ENCODE measurements at places on chromosomes 11 and 22. TPM values are rescaled to one million over a fixed set of nuclear protein-coding genes. Genes with fewer than 3 reads are reported as not detected.

DNA sequence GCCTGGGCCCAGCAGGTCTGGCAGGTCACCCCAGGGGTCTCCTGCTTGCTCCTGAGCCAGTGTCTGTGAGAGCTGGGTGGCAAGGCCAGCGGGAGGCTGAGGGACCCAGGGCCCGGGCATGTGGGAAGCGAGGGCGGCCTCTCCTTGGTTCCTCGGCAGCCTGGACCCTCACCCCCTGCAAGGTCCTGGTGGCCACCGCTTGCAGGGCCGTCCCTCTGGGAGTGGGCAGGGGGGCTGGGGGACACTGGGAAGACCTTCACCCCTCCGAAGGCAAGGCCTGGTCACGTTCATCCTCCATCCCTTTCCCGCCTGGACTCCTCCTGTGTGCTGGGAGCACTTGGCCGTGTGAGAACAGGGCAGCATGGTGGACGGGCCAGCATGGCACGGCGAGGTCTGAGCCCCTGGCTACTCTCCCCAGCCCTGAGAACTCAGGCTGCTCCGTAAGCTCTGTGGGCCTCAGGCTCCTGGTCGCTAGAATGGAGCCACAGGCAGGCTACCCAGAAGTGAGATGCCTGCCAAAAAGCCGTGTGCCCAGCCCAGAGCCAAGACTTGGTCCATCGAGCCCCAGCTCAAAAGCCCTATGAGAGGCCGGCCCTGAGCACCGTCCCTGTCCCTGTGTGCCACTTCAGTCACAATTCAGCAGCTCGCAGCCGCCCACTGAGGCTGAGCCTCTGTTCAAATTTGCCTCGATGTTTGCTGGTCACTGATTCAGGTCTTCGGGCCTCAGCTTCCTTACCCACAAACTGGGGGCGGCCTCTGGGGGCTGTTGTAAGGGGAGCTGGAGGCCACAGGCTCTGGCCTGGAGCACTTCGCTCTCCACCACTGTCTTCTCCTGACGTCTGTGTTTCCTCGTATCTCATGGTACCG is 45.0 kb downstream of the IGLL1 start:
- no peak for DNase-seq

- DNase-seq, result peak; percentile 59
Measured at GRCh38 chr22:49962012-49962750, 1.6 kb downstream of the PIM3 start.

WT1 gene
- 8.5 TPM for total RNA-seq

- no peak for DNase-seq
Measured at GRCh38 chr11:11230087-11230486, 123.0 kb downstream of the CSNK2A3 start.

DNA sequence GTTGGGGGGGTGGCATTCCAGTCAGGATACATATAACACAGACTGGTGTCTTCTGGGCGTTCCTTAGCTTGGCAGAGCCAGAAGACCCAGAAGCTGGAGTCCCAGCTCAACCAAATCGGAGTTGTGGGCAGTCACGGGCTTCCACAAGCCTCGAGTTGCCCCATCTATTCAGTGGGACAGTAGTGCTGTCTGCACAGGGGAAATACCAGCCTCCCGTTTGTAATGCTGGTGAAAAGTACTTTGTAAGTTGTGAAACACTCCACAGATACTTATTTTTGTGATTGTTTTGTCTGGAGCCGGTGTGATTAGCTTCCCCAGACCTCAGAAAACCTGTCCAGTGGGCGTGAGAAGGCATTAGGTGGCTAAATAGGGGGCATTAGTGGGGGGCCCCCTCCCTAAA is 13.6 kb downstream of the DGKZ start:
- no peak for DNase-seq

DNA sequence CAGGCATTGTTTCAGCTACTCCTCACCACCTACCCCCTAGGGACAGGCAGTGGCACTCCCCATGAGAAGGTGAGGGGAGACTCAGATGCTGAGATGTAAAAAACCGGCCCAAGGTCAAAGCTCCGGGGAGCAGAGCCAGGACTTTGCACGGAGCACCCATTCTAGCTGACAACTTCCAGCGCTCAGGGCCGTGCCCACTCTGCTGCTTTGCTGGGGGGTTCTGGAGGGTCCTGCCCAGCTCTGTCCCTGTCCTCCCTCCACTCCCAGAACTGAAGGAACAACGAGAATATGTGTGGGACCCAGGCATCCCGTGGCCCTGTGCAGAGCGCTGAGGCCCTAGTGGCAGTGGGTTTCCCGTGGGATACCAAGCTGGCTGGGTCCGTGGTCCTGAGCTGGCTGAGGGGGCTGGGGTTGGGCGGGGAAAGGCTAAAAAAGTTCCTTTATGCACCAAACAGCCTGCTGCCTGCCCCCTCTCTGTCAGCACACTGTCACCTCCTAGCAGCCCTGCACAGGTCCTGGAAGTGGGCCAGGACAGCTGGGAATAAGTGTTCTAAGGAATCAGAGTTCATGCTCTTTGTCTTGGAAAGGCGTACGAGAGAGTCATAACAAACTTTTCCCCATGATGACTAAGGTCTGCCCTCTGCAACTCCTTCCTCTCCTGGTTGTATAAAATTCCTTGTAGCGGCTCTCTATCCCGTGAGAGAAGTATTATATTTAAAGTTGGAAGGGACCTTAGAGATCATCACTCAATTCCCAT is 1.9 kb downstream of the MS4A10 start:
- DNase-seq, result peak; percentile 7

DNA sequence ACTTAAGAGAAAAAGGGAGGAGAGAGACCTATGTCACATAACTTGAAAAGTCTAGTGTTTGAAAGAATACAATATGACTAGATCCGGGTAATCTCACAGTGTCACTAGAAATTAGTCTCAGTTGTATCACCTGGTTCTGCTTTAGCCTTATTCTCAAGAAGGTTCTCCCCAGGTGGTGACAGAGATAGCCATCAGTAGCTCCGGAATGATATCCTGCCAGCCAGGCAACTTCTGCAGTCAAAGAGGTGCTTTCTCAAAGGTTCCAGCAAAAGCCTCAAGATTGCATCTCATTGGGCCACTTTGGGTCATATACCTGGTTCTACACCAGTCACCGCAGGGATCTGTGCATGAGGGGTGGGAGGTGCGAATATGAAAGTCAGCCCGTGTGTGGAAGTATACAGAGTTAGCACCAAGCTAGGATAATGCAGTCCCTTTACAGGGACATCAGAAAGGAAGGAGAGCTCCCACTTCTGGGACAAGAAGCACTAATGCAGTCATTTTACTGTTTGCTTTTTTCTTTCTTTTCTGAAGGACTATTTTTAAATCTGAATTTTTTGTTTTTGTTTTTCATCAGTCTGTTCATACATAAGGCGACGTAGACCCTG is 61.1 kb downstream of the CYB5R2 start:
- no peak for DNase-seq

HSPB2 gene
- 0.21 TPM for total RNA-seq

DSCAML1 gene
- 0.21 TPM for total RNA-seq

- DNase-seq, result no peak
Measured at GRCh38 chr11:47186076-47186699, at the start of gene PACSIN3. Gene PACSIN3 (minus strand): TSS chr11:47186434. CDS start chr11:47182727, 3,707 bp downstream.

RTN4RL2 gene
- 0.48 TPM for total RNA-seq

FUT4 gene
- 13.4 TPM for total RNA-seq

PNPLA5 gene
- not detected for total RNA-seq

GRCh38 chr11:127651175-127651887 is 650.8 kb upstream of the KIRREL3 start:
- peak; percentile 77 for DNase-seq

GRCh38 chr11:20114588-20114987 is 45.7 kb downstream of the DBX1 start:
- no peak for DNase-seq

ROM1 gene
- 1.4 TPM for total RNA-seq

GRCh38 chr22:23762842-23763578 is at the start of gene C22orf15:
Gene C22orf15 (plus strand): TSS chr22:23762990. CDS start chr22:23763307, 317 bp downstream.
- DNase-seq, result no peak

OR51B5 gene
- not detected for total RNA-seq

- DNase-seq, result no peak
Measured at GRCh38 chr11:8360086-8360828, 96.6 kb upstream of the LMO1 start.

GRCh38 chr22:30275625-30276024 is 9.0 kb upstream of the OSM start:
- DNase-seq, result no peak

DNA sequence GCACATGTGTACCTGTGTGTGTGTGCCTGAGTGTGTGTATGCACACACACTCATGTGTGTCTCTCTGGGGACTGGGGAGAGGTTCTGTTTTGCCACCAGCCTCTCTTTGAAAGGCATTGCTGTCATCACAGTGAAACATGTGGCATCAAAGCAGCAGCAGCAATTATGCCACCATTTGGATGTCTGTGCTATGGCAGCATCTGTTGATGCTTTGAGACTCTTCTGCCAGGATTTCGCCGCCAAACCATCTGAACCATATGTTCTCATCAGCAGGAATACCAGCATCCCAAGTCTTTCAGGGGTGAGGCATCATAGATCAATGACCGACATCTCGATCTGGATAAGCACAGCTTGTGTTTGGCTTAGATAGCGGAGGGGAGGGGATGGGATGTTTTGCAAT is 168.6 kb downstream of the FAT3 start:
- DNase-seq, result no peak

RAC2 gene
- 24.0 TPM for total RNA-seq

GRCh38 chr22:48942698-48943566 is 884.7 kb downstream of the BRD1 start:
- no peak for DNase-seq

GRCh38 chr22:28413612-28414399 is 265.8 kb downstream of the TTC28 start:
- DNase-seq, result no peak

- DNase-seq, result no peak
Measured at GRCh38 chr11:5398936-5399335, 15.3 kb downstream of the OR51M1 start.

SCN4B gene
- 0.41 TPM for total RNA-seq

DNA sequence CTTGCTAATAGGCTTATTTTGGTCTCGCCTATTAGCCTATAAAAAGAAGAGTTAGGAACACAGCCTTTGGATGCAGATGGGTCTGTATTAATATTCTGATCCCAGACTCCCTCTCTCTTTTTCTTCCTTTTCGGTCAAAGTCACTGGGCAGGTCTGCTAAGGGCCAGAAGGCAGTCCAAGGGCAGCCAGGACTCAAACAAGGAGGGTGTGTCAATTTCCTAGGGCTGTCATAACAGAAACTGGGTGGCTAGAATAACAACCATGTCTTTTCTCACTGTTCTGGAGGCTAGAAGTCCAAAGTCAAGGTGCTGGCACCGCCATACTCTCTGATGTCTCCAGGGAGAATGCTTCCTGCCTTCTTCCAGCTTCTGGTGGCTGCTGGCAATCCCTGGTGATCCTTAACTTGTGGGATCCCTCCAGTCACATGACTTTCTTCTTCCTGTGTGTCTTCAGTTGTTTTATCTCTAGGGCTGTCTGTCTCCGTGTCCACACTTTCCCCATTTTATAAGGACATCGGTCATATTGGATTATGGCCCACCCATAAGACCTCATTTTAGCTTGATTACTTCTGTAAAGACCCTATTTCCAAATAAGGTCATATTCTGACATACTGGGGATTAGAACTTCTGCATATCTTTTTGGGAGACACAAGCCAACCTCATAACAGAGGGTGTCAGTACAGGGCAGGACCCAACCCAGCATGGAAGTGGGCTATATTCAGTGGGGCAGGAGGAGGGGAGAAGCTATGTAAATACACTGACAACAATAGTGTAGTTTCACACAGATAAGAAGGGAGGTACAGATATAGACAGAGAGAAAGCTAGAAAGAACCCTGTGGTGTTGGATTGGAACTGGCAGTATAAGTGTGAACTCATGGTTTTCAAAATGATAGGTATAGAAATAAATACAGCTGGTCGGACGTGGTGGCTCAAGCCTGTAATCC is 5.9 kb upstream of the CSF2RB start:
- no peak for DNase-seq

DNA sequence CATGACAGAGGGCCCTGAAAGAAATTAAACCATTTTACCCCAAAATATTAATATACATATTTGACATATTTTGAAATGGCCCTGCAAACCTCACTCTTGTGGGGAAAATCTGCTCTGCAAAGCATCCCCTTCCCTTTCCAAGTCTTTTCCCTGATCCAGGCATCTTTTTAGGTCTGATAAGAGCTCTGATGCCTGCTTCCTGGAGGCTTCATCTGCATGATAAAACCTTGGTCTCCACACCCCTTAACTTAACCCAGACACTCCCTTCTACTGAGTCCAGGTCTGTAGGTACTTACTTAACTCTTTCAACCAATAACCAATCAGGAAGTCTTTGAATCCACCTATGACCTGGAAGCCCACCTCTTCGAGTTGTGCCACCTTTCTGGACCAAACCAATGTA is 1.8 kb upstream of the LGALS12 start:
- DNase-seq, result no peak

GRCh38 chr11:31797190-31798056 is 13.7 kb downstream of the PAX6 start:
- DNase-seq, result no peak

DNA sequence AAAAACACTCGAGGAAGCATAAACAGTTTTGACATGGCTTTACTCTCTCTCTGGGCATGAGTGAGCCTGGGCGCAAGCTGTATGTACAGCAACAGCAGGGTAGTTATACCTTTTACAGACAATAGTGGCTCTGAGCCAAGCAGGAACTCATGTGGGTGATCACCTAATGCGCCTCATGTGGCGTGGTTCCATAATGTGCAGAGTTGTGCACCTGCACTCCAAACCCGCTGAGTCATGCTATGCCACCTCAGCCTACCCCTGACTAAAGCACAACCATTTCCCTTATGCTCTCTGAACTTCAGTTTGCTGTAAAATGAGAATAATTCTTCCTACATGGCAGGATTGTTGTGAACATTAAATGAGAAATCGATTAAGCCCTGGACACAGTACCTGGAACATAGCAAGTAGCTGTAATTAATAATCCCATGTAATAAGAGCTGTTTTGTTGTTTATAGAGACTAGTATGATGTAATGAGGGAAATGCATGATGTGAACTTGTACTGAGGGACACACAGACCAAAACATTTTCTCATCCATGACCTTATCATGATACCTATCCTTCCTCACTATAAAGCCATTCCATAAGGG is 71.6 kb downstream of the CCDC34 start:
- DNase-seq, result no peak

GRCh38 chr22:46758121-46758520 is 4.3 kb upstream of the TBC1D22A start:
- DNase-seq, result no peak

GRCh38 chr11:19093976-19094375 is 23.0 kb upstream of the ZDHHC13 start:
- DNase-seq, result peak; percentile 45

HINFP gene
- 25.0 TPM for total RNA-seq

VPREB1 gene
- total RNA-seq, result not detected
